Cardiac muscle cell (in vitro differentiated cells and primary cell): ENCODE measurements at places on chromosomes 5 and 9. TPM values are rescaled to one million over a fixed set of nuclear protein-coding genes. Genes with fewer than 3 reads are reported as not detected.

DBH gene
- total RNA-seq: not detected in 2 replicates

GRCh38 chr5:1292139-1292538 is 2.7 kb downstream of the TERT start:
- no peak overlapping the region for H3K4me3 ChIP-seq
- H3K27ac ChIP-seq: no peak overlapping the region
- H3K4me1 ChIP-seq: no peaks in the 10 kb centered on the region
- peaks cover 50% of the 10 kb centered on the region for H3K27me3 ChIP-seq
- H3K36me3 ChIP-seq: no peaks in the 10 kb centered on the region
- DNase-seq: no peak

PCSK5 gene
- total RNA-seq: 4.9 and 9.6 TPM in 2 replicates

GRCh38 chr5:76714751-76715485 is 1.0 kb upstream of the F2R start:
- H3K36me3 ChIP-seq: no peaks in the 10 kb centered on the region
- H3K4me1 ChIP-seq: peaks cover 6% of the 10 kb centered on the region
- no peak overlapping the region for H3K27ac ChIP-seq
- DNase-seq: peak; percentile 42
- peak overlapping the region; percentile 82 for H3K4me3 ChIP-seq

GRXCR2 gene
- total RNA-seq: not detected in 2 replicates

DNA sequence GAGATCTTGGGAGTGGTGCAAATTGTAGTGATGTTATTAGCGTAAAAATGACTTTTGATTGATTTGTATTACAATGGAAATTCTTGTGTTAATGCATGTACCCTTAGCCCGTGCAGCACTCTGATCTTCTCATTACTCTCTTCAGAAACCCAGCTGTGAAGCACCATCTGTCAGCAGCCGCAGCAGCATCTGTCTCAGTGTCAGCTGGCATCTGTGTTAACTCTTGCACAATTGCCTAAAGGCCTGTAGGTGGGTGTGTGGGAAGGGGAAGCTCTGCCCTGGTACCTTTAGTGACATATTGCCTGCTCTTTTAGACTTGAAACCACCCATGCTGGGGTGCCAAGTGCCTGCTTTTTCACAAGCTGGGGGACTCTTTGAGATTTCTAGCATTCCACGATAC is 101.3 kb downstream of the FBXL7 start:
- no peaks in the 10 kb centered on the region for H3K36me3 ChIP-seq
- H3K4me1 ChIP-seq: peaks cover 6% of the 10 kb centered on the region

DNA sequence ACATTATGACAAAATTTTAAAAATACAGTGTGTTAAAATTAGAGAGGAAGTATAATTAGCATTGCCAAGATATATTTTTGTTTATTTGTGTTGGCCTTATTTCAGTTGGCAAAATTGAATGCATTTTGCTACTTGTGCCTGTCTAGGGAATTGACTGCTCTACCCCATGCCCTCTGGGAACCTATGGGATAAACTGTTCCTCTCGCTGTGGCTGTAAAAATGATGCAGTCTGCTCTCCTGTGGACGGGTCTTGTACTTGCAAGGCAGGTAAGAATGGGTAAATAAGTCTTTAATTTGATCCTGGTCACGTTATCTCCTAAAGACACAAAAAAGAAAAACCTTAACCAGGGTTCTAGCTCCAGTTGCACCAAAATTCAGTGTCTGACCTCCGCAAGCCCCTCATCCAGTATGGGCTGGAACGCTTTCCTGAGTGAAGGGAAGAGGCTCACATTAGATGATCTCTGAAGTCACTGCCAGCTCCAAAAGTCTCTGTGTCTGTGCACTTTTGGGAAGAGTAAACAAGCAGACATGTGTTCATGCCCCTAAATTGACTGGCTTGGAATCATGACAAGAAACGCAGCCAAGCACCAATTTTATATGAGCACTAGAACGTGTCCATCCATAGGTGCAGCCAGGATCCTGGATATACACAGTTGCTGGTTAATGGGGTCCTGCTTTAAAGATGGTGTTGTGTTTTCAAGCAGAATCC is 98.3 kb upstream of the PRRC1 start:
- H3K4me1 ChIP-seq: peaks cover 29% of the 10 kb centered on the region
- no peak for DNase-seq
- H3K36me3 ChIP-seq: no peaks in the 10 kb centered on the region
- no peak overlapping the region for H3K4me3 ChIP-seq

OSMR gene
- total RNA-seq: 0.04 TPM in 1 of 2 replicates, not detected in the other

- no peak overlapping the region for H3K4me3 ChIP-seq
- no peaks in the 10 kb centered on the region for H3K36me3 ChIP-seq
- H3K27me3 ChIP-seq: no peaks in the 10 kb centered on the region
- peaks cover 4% of the 10 kb centered on the region for H3K4me1 ChIP-seq
- DNase-seq: no peak
Measured at GRCh38 chr5:180180846-180181245, 28.2 kb downstream of the RASGEF1C start.

DNA sequence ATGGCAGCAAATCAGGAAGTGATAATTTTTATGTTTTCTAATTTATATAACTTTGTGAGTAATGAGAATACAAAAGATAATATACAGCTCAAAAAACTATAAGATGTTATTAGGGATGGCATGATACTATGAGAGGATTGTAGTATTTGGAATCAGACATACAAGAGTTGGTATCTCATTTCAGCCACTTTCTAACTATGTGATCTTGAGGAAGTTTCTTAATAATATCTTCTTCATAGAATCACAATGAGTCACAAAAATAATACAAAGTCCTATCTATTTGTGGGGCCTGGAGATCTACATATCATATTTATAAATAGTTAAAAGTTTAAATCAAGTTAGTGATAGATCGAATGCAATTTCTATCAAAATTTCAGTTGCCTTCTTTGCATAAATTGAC is 23.7 kb upstream of the TMED7 start:
- H3K27ac ChIP-seq: no peak overlapping the region
- no peaks in the 10 kb centered on the region for H3K4me1 ChIP-seq
- no peak overlapping the region for H3K4me3 ChIP-seq
- no peaks in the 10 kb centered on the region for H3K27me3 ChIP-seq
- no peak for DNase-seq

GRCh38 chr5:139795074-139796001 is at the start of gene PSD2:
Gene PSD2, plus strand, starts transcription at chr5:139795808. Its CDS starts 13,633 bp downstream, at chr5:139809441.
- no peak within 1 kb of the TSS for H3K27ac ChIP-seq
- peak within 1 kb of the TSS; percentile 29 for H3K4me3 ChIP-seq
- peaks cover 97% of the 10 kb centered on the region for H3K27me3 ChIP-seq

SPATA9 gene
- total RNA-seq: 0.45 and 1.0 TPM in 2 replicates

NTRK2 gene
- 1.3 and 2.5 TPM in 2 replicates for total RNA-seq

- peaks cover 15% of the 10 kb centered on the region for H3K4me1 ChIP-seq
- H3K36me3 ChIP-seq: no peaks in the 10 kb centered on the region
- no peak overlapping the region for H3K27ac ChIP-seq
- H3K27me3 ChIP-seq: no peaks in the 10 kb centered on the region
- DNase-seq: no peak
Measured at GRCh38 chr9:136243631-136244030, 2.0 kb downstream of the QSOX2 start.
